Naive B cell (primary cell): ENCODE measurements at places on chromosomes 1 and 21.

- no peak for DNase-seq
Measured at GRCh38 chr1:89149229-89149628, 23.3 kb upstream of the GBP2 start.

DNA sequence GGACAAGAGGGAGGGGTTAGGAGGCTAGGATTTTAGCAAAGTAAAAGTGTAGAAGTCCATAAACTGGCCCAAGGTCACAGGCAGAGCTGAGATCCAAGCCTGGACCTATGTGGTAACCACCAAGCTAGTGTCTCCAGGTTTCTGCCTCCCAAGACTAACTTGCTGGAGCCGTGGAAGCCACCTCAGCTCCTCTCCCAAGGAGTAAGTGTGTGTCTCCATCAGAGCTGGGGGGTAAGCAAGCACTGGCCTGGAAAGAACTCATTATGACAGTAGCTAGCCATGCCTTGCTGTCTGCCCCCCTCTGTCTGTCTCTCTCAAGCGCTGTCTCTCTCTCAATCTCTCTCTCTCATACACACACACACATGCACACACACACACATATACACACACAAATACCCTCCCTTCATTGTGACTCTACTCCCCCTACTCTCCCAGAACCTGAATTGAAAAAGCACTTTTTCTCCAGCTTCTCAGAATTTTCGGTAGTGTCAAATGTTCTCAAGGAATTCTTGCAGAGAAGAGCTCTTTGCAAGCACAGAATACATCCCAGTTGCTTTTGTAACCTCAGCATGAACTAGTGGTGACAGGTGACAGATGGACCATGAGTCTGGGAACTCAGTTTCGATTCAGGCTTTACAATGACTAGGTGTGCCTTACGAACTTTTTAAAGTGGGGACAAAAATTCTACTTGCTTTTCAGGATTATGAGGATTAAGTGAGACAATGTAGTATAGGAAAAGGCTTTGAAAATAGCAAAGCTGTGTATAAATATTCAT is 238.0 kb upstream of the FGGY start:
- no peak for DNase-seq

- no peak for DNase-seq
Measured at GRCh38 chr1:80894921-80895320, 905.8 kb upstream of the ADGRL2 start.

GRCh38 chr1:181531441-181531840 is 48.1 kb downstream of the CACNA1E start:
- no peak for DNase-seq

GRCh38 chr1:78375996-78376395 is 114.8 kb upstream of the PTGFR start:
- no peak for DNase-seq

DNA sequence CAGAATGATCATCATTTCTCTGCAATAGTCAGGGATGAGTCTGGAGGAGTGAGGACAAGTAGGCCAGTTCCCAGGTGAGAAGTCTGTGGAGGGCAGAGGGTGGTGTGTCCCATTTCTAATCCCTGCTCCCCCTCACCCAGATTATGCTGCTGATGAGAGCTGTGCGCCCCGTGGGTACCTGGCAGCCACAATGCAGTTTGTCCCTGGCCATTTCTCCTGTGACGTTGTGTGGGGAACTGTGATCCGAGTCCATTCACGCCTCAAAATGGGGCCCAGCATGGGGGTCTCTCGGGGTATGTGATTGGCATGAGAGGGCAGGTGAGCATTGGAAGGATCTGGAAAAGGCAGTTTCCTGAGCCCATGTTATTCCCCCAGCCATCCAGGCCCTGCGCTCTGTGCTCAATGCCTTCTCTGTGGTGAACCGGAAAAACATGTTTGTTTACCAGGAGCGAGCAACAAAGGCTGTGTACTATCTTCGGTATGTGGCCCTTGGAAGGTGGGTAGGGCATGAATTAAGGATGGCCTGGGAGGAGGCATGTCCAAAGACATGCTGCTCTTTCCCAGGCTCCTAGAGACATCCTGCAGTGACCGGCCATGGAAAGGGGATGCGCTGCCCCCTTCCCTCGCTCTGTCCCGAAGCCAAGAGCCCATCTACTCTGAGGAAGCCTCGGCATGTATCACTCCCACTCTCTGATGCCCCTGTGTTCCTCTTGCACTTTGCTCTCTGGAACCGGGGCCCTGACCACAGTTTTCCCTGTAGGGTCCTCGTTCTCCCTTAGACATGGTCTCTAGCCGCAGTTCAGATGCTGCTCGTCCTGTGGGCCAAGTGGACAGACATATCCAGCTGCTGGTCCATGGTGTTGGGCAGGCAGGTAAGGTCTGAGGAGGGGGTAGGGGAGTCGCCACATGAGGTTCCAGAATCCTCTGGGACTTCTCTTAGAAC is 16.4 kb downstream of the HYI start:
- DNase-seq: no peak

GRCh38 chr1:96559707-96560596 is 161.6 kb upstream of the PTBP2 start:
- DNase-seq: no peak

- DNase-seq: no peak
Measured at GRCh38 chr1:10528066-10529014, 53.6 kb downstream of the PEX14 start.
